Ovary (tissue), 10 donors: ENCODE measurements at places on chromosomes 1 and 21.

DNA sequence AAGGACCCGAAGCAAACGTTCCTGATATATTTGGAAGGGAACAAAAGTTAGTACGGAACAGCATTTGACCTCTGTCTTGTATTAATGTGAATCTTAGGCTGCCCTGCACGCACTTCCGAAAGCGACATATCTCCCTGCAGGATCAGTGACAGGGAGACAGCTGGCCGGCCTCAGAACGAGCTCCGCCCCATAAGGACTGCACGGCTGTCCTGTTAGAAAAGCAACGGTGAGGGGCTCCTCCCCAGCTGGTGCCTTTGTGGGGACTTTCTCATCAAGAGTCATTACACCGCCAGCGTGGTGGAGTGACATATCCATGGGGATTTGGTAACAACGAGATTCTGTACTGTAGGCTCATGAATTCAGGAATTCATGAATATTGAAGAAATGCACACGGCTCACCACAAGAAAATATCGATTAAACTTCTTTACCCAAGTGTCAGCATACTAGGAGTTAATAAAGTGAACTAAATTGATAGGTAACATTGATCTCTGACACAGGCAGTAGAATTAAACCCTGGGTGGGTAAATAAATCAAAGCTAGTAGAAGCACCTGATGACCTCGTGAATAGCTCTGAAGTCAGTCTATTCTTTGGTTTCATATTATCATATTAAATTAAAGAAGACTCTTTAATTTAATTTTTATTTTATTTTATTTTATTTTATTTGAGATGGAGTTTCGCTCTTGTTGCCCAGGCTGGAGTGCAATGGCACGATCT lies 8.1 kb upstream of the GREM2 start:
- H3K4me3 ChIP-seq: no peak overlapping the region
- DNase-seq: peak; percentile 44
- H3K27me3 ChIP-seq: no peaks in the 10 kb centered on the region
- H3K36me3 ChIP-seq: no peaks in the 10 kb centered on the region
- H3K27ac ChIP-seq: no peak overlapping the region

GRCh38 chr21:15022608-15023261 lies 42.1 kb downstream of the NRIP1 start:
- no peaks in the 10 kb centered on the region for H3K36me3 ChIP-seq
- H3K27me3 ChIP-seq: no peaks in the 10 kb centered on the region
- H3K4me3 ChIP-seq: no peak overlapping the region
- H3K4me1 ChIP-seq: no peaks in the 10 kb centered on the region
- no peak for DNase-seq

DNA sequence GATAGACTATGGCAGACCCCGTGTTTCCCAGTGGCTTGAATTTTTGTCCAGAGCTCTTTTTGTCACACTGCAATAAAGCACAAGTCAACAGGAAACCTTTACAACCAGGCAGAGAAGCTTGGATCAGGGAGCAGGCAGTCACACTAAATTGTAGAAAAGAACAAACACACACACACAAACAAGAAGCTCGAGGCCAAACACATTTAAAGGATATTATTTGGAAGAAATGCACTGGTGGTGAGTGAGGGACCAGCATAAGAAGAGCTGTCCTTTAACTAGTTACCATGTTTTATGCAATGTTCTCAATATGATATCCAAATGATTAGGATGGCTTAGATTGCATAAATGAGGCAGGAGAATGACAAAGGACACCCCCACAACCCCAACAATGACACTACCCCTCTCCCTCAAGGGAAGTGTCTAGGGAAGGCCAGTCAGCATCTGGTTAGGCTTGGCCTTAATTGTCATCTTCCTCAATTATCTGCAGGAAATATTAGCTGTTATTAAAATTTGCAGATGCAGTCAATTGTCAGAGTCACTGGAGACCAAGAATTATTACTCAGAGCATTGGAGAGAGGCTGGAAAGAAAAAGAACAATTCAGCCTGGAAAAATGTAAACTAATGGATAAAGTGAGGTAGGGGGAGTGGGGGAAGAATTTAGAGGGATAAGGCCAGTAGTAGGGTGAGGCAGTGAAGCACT lies 35.3 kb downstream of the DDR2 start:
- no peak for DNase-seq
- H3K27ac ChIP-seq: no peak overlapping the region
- peaks cover 20% of the 10 kb centered on the region for H3K4me1 ChIP-seq
- no peaks in the 10 kb centered on the region for H3K27me3 ChIP-seq

GRCh38 chr1:5780324-5780716 lies 211.9 kb downstream of the NPHP4 start:
- H3K36me3 ChIP-seq: no peaks in the 10 kb centered on the region
- H3K4me1 ChIP-seq: no peaks in the 10 kb centered on the region
- DNase-seq: no peak

DNA sequence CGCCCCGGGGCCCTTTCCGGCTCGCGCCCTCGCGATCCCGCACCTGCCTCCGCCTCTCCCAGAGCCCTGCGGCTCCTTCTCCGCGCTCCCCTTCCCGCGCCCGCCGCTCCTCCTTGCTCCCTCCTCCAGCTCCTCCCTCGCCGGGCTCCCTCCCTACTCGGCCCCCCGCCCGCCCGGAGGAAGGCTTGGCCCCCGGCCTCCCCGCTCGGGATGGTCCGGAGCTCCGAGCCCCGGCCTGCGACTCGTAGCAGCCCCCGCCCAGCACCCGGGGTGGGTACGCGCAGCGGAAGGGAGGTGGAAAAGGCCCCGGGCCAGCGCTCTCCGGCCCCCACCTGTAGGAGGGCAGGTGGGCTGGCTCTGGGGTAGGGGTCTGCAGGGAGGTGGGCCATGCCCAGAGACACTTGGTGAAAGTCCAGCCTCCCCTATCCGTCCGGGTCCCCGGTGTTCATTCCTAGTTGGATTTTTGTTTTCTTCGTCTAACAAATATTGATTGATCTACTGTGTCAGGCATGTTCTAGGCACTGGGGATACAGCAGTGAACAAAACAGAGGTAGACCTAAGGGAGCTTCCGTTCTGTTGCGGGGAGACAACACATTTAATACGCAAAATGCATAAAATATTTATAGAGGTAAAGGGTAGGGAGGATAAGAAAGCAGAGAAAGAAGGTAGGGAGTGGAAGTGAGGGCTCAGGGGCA lies at the start of gene HTR1D:
Gene HTR1D (minus strand): TSS at position 82 of the 695 bp plus-strand sequence. CDS start 23,283 bp downstream, outside the sequence.
- peak; percentile 15 for DNase-seq
- no peak within 1 kb of the TSS for H3K27ac ChIP-seq
- peak within 1 kb of the TSS; percentile 20 for H3K4me3 ChIP-seq
- peaks cover 9% of the 10 kb centered on the region for H3K27me3 ChIP-seq
- no peaks in the 10 kb centered on the region for H3K4me1 ChIP-seq
- H3K36me3 ChIP-seq: no peaks in the 10 kb centered on the region

DNA sequence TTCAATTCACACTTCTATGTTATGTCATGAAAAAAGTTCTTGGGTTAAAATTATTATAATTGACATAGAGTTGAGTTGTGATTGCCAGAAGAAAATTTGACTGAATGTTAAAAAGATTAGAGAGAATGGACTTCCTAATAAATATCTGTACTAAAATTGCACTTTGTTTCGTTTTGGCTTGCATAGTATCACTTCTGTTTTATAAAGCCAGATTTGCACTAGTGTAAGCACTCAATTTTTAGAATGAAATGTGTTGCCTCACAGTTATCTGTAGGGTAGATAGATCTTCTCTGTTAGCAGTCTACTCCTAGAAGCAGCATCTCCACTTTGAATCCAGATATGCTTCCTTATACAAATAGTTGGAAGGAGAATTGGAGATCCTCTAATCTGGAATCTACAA lies 95.2 kb upstream of the MPC2 start:
- H3K27me3 ChIP-seq: no peaks in the 10 kb centered on the region
- H3K36me3 ChIP-seq: no peaks in the 10 kb centered on the region
- no peak for DNase-seq
- H3K4me3 ChIP-seq: no peak overlapping the region
- H3K27ac ChIP-seq: no peak overlapping the region

- no peak overlapping the region for H3K4me3 ChIP-seq
- H3K4me1 ChIP-seq: no peaks in the 10 kb centered on the region
- no peaks in the 10 kb centered on the region for H3K27me3 ChIP-seq
- no peaks in the 10 kb centered on the region for H3K36me3 ChIP-seq
Observed at GRCh38 chr1:172201572-172201971, 218.9 kb upstream of the C1orf105 start.

DNA sequence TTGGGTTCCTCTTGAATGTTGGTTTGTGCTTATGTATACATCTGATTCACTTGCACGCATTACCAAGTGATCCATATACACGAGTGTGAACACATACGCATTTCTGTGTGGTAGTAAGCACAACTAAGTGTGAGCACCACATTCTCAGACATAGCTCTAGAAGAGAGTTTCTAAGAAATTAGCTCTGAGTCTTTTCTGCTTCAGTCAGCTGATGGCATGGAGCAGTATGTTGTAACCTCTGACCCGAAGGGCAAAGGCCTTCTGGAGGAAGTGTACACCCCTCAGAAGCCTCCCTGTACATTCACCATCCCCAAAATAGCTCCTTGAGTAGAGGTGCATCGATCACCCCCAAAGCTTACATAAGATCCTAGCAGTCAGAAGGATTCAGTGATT lies 183.7 kb downstream of the KIF26B start:
- H3K4me1 ChIP-seq: no peaks in the 10 kb centered on the region
- H3K4me3 ChIP-seq: no peak overlapping the region
- H3K36me3 ChIP-seq: no peaks in the 10 kb centered on the region
- no peak overlapping the region for H3K27ac ChIP-seq

- no peak overlapping the region for H3K4me3 ChIP-seq
- peaks cover 2% of the 10 kb centered on the region for H3K4me1 ChIP-seq
- DNase-seq: no peak
- no peaks in the 10 kb centered on the region for H3K27me3 ChIP-seq
Observed at GRCh38 chr1:39292401-39292800, 87.9 kb downstream of the MACF1 start.

- no peak overlapping the region for H3K4me3 ChIP-seq
- H3K27me3 ChIP-seq: no peaks in the 10 kb centered on the region
- no peaks in the 10 kb centered on the region for H3K36me3 ChIP-seq
- H3K27ac ChIP-seq: no peak overlapping the region
- no peak for DNase-seq
Observed at GRCh38 chr1:114238053-114238452, 84.4 kb upstream of the SYT6 start.

DNA sequence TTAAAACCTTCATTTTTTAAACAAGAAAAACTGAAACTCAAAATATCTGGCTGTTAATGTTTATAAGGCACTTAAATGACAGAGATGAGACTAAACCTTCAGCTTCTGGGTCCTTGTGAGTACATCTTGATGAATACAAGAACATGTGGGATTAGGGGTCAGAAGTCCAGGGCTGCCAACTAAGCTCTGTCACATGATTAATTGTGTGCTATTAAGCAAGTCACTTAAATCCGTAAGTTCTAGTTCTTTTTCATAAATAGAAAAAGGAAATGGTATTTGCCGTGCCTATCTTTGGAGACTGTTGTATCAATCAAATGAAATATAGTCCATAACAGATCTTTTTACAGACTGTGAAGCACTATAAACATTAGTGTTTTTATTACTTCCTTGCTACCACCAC lies 43.2 kb upstream of the KCTD3 start:
- no peak overlapping the region for H3K27ac ChIP-seq
- no peaks in the 10 kb centered on the region for H3K36me3 ChIP-seq
- no peak overlapping the region for H3K4me3 ChIP-seq
- H3K4me1 ChIP-seq: no peaks in the 10 kb centered on the region
- H3K27me3 ChIP-seq: no peaks in the 10 kb centered on the region
- DNase-seq: no peak

- H3K4me3 ChIP-seq: no peak overlapping the region
- H3K36me3 ChIP-seq: no peaks in the 10 kb centered on the region
- no peaks in the 10 kb centered on the region for H3K4me1 ChIP-seq
- no peaks in the 10 kb centered on the region for H3K27me3 ChIP-seq
- no peak overlapping the region for H3K27ac ChIP-seq
- DNase-seq: no peak
Observed at GRCh38 chr1:81505831-81506230, 294.9 kb upstream of the ADGRL2 start.

DNA sequence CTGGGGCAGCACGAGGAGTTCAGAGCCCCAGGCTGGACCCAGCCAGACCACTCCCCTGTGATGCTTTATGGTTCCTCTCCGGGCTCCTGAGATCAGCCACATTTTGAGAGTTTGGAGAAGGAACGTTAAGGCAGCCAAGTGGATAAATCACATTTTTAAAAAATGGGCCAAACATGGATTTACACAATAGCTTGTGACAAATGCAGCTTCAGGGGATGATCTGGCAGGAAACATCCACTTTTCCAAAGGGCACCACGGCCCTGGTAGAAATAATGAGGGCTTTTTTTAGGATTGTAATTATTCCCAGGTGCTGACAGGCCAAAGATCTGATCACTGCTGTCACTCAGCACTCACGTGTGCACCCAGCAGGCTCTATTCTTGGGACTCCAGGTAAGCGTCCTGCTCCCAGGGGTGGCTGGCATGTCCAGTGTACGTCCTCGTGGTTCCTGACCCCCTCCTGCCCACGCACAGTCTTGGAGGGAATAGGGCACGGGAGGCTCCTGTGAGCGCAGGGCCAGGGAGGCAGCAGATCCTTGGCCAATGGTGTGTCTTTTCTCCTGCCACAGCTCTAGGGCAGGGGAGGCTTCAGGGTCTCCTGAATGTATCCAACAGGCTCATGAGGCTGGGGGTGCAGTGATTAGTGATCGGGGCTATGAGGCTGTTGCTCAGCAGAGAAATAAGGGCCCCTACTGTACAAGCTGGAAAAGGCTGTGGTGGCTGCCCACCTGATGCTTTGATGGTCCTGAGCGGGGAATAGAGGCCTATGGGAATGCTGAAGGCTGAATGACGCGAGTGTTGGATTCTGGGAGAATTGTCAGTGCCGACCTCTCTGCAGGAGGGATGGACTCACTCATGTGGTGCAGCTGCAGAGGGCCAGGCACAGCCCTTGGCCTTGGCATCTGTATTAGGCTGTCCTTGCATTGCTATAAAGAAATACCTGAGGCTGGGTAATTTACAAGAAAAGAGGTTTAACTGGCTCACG lies 415.7 kb downstream of the PTPRU start:
- no peak for DNase-seq
- H3K4me1 ChIP-seq: no peaks in the 10 kb centered on the region
- H3K27me3 ChIP-seq: no peaks in the 10 kb centered on the region
- no peak overlapping the region for H3K27ac ChIP-seq
- H3K36me3 ChIP-seq: no peaks in the 10 kb centered on the region
- H3K4me3 ChIP-seq: no peak overlapping the region

DNA sequence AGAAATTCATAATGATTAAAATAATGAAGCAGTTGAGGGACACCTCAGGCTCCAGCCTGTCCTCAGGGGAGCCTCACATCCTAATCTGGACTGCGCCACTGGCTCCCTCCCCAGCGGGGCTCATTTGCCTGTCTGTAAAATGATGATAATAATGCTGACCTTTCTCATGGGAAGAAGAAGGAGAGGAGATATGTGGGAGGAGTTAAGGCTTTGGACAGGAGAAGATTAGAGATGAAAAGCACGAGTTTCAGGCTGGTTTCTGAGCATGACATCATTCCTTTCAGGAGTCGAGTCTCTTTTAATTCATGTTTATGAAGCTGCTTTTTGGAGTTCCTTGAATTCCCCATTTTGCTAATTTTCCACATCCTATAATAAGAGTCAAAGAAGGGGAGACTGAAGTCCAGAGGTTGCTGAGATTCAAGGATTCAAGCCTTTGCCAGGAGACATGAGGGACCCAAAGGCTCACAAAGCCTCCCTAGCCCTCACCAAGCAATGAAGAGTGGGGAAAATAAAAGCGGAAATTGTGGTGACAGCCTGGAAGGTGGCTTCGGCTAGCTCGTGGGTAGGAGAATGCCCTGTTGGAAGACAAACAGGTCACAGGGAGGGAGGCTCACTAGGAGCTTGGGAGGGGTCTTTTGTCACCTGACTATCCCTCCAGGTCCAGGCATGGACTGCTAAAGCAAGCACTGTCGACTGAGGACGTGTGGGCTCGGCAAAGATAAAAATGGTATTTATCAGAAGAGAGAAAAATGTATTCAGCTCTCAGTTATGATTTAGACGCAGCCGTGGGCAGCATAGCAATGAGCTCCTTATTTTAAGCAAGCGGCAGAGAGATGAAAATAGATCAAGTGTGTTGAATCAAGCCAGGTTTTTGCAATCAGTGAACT lies 27.5 kb upstream of the STMN1 start:
- H3K27me3 ChIP-seq: no peaks in the 10 kb centered on the region
- H3K27ac ChIP-seq: peak overlapping the region; percentile 40
